ENCODE measurements at places on chromosomes 4 and X.

- no peak for DNase-seq
Observed at GRCh38 chr4:96356591-96357370, 516.9 kb downstream of the PDHA2 start.

DNA sequence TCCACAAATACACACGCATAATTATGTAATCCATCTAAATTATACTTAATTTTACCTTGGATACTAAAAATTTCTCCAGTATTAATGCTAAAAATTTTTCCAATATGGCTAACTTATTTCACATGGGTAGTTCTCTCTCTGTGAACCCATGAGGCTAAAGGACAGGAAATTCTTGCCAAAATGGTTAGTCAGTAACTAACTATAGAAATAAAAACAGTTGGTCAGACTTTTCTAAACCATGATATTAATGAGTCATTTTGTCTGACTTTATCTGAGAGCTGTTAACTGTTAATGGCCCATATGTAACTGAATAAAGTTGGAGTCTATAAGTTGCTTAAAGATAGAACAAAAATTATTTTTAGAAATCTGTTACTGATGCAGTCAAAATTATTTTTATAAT, 549.4 kb downstream of the TLL1 start:
- DNase-seq, result no peak

GRCh38 chrX:65644621-65645289, 22.7 kb upstream of the MSN start:
- DNase-seq, result no peak

- DNase-seq, result no peak
Observed at GRCh38 chr4:139950568-139950967, 203.4 kb downstream of the MAML3 start.

DNA sequence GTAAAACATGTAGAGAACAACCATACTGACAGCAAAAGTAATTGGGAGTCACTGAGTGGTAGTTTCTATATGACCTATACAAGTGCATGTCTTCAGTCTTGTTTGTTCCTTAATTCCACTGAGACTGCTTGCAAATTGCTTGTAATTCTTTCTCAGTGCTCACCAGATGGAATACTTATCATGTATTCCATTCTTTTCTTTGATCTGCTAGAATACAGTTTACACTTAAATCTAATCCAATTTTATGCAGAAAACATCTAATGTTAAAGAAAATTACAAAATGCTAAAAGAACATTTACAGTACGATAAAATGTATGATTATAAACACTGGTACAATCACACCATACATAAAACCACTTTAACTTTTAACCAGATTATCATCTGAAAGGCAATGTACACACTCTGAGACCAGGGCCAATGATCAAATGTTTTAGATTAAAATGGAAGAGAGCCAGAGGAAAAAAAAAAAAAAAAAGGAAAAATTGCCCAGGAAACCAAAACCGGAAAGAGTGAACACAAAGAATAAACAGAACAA, 741.4 kb downstream of the FAT4 start:
- DNase-seq, result no peak

- no peak for DNase-seq
Observed at GRCh38 chrX:93585661-93586060, 87.7 kb downstream of the NAP1L3 start.

GRCh38 chrX:11016728-11017127, 94.4 kb upstream of the HCCS start:
- DNase-seq, result no peak

GRCh38 chr4:59054086-59054485, 1943.9 kb upstream of the IGFBP7 start:
- DNase-seq, result no peak

GRCh38 chrX:619812-620531, 10.6 kb upstream of the SHOX start:
- no peak for DNase-seq

GRCh38 chrX:136766785-136767103, 14.0 kb downstream of the ARHGEF6 start:
- no peak for DNase-seq

DNA sequence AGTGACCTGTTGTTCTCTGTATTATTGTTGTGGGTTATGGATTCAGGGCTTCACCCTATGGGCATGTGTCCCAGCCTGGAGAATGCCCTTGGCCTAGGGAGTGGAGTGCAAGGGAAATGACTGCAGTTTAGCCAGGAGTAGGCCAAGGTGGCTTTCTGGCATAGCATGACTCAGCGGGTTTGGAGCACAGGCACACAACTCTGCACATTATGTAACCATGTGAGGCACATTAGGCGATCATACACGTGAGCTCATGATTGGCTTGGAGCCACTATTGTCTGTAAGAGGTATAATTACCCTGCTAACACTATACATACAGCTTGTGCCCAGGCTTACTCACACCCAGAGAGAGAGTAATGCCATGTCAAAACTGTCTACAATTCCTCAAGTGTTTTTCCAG, 35.1 kb upstream of the TACR3 start:
- DNase-seq, result no peak
